ENCODE measurements at places on chromosomes 3 and 15. TPM values are rescaled to one million over a fixed set of nuclear protein-coding genes. Genes with fewer than 3 reads are reported as not detected.

DNA sequence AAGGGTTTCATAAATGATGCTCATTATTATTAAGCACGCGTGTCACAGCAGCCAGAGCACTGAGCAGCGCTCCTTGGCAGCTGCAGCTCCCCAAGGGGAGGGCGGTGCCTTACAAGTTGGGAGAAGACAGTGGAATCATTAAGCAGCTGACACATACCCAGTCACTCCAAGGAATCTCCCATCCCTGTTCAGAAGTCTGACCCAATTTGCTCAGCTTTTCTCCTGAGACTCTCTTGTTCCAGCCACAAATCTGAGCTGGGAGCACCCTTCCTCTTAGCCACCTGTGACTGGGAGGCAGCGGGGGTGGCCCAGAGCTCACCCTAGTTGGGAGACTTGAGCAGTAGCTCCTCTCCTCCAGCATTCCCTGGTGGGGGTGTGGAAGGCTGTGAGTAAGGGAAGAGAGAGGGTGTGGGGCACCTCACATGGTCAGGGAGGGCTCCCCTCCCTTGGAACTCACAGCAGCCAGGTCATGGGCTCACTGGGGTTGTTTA lies 64.3 kb downstream of the DUT start:
- H3K4me3 ChIP-seq = no peak overlapping the region
- H3K27me3 ChIP-seq = 0 out of 3 replicates have a peak, but pooled peaks cover under 1% of the 10 kb centered on the region
- no peak for DNase-seq
- no peaks in the 10 kb centered on the region for H3K4me1 ChIP-seq
- H3K36me3 ChIP-seq = no peaks in the 10 kb centered on the region

DNA sequence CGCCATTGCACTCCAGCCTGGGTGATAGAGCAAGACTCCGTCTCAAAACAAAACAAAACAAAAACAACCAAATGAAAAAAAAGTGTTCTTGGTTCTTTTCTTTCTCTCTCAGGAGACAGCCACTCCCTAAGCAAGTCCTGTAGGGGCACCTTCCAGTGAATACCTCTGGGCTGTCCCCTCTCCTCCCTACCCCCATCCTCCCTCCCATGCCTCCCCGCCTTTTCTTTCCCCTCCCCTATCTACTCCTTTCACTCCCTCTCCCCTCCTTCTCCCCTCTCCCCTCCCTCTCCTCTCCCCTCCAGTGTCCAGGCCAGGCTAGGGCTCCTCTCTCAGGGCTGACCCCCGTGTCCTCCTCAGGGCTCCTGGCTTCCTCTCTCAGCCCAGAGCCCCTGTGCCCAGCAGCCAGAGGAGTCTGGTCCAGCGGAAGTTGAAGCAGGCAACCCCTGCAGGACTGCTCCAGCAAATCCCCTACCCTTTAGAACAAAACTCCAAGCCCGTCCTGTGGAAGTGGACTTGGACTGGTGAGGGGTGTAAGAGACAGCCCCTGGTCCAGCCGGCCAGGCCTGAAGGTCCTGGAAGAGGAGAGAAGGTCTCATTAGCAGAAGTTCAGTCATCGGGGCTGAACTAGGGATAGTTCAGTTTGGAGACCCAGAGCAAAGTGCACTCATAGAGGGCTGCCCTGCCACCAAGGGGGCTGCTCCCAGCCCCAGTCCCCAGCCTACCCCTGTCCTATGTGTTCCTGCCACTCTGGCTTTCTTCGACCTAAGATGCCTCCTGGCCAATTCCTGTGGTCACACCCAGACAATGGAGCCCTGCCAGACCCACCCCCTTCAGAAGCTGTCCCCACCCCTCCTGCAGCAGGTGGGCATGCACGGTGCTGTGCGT lies 79.8 kb upstream of the IQSEC1 start:
- no peak overlapping the region for H3K27ac ChIP-seq
- no peak overlapping the region for H3K4me3 ChIP-seq
- no peaks in the 10 kb centered on the region for H3K27me3 ChIP-seq
- H3K36me3 ChIP-seq = no peaks in the 10 kb centered on the region
- H3K4me1 ChIP-seq = peaks cover 9% of the 10 kb centered on the region
- DNase-seq = no peak

DNA sequence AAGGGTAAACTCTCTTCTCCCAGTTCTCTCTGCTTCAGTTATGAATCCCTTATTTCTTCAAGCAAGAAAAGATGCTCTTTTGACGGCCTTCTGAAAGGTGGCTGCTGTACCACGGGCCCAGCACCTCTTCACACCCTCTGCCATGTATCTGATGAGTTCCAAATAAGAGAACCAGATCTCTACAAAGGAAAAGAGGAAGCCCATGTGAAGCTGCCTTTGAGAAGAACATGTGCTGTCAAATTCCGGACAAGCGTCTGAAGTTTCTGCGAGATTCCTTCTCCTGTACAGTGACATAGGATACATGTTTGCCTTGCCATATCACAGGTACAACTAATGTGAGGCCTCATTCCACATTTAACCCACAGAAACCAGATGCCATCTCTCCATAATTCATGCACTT lies 59.2 kb downstream of the SH3BP5 start:
- H3K4me3 ChIP-seq = no peak overlapping the region
- no peaks in the 10 kb centered on the region for H3K36me3 ChIP-seq
- H3K27ac ChIP-seq = no peak overlapping the region
- DNase-seq = no peak

GRCh38 chr3:9110802-9111201 lies 138.6 kb downstream of the SRGAP3 start:
- peaks cover 6% of the 10 kb centered on the region for H3K27me3 ChIP-seq
- H3K4me1 ChIP-seq = no peaks in the 10 kb centered on the region
- no peaks in the 10 kb centered on the region for H3K36me3 ChIP-seq
- H3K27ac ChIP-seq = no peak overlapping the region
- H3K4me3 ChIP-seq = no peak overlapping the region

DNA sequence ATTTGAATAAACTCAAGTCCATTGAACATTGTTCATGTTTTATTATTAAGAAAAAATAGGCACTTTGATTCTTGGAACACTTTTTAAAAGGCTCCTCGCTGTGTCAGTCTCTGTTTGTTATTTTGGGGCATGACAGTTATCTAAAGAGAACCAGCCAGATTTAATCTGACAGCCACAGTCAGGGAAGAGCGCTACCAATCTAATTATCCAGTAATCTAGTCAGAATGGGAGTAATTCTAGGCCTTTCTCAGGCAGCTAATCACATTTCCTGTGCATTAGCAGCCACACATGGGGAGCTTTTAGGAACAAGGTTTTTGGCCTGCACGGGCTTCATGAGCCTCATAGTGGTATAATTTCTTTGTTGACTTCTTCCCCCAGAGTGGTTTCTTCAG lies 362.2 kb downstream of the RBMS3 start:
- no peak overlapping the region for H3K27ac ChIP-seq
- DNase-seq = no peak
- H3K36me3 ChIP-seq = no peaks in the 10 kb centered on the region
- no peaks in the 10 kb centered on the region for H3K4me1 ChIP-seq
- no peaks in the 10 kb centered on the region for H3K27me3 ChIP-seq

DNA sequence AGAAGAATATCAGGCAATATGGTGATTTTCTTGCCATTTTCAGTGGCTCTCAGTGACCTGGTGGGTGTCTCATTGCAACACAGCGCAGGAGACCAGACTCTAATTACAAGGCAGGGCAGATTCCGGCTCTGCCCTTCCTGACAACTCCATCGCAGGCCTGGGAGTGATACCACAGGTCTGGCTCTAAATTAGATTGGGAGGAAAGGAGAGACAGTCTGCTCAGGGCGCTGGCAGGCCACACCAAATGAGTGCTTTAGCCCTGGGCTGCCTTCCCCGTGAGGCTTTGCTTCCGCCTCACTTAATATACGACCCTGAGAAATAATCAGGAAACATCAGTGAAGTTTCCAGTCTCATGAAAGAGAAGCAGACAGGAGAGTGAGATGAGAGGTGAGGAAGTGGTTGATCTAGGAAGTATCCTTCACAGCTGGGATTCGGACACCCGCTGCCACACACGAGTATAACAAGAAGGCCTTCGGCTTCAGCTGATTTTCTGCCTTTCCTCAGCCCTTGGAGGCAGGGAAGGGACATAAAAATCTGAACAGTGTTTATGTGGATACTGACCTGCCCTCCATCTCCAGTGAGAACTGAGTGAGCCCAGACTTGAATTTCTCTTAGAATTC lies 73.7 kb upstream of the PROK2 start:
- peaks cover 1% of the 10 kb centered on the region for H3K27me3 ChIP-seq
- no peak for DNase-seq
- no peak overlapping the region for H3K27ac ChIP-seq
- no peaks in the 10 kb centered on the region for H3K36me3 ChIP-seq

GRCh38 chr3:109278141-109278540 lies 38.2 kb downstream of the DPPA2 start:
- DNase-seq = no peak
- no peaks in the 10 kb centered on the region for H3K4me1 ChIP-seq
- no peaks in the 10 kb centered on the region for H3K36me3 ChIP-seq
- no peak overlapping the region for H3K27ac ChIP-seq

DNA sequence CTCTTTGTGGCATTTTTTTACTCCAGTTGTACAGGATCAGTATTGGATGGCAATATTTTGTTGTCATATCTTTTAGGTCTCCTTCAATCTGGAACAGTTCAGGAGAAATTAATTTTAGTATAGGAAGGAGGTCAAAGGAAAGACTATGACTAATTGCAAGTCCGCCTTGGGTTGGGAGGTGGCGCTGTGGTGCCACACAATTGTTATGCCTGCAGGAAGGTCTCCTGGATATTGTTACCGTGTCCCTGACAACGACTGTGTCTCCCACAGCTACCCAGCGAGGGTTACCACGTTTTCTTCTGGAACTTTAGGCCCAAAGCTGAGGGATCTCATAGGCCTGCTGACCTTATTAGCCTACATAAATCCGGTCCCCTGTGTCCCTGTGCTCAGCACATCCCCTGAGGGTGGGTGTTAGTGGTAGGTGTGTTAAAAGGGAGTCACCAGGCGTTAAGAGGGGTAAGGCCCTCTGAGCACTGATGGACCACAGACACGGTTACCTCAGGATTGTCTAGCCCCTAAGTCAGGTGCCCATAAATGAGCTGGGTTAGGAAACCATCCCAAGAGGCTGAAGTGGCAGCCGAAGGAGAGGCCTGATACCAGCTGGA lies 31.5 kb downstream of the KCNAB1 start:
- no peak overlapping the region for H3K4me3 ChIP-seq
- no peaks in the 10 kb centered on the region for H3K36me3 ChIP-seq
- no peaks in the 10 kb centered on the region for H3K4me1 ChIP-seq
- no peaks in the 10 kb centered on the region for H3K27me3 ChIP-seq
- no peak overlapping the region for H3K27ac ChIP-seq

DNA sequence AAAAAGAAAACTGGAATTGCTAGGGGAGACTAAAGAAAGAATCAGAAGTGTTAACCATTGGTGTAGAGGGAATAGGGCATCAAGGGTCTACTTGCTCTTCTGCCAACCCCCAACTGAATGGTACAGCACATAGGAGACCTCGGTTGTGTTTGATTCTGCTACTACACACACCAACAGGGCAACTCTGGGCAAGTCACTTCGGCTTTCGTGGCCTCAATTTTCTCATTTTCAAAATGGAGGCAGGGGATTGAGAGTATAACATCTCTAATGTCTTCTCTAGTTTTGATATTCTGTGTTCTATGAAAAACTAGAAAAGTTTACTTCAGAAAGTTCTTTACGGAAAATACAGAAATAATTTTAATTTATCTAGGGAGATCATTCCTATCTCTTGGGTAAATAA lies 120.3 kb upstream of the PHLDB2 start:
- H3K27ac ChIP-seq = peak overlapping the region; percentile 70
- peaks cover 73% of the 10 kb centered on the region for H3K4me1 ChIP-seq
- no peak for DNase-seq
- no peak overlapping the region for H3K4me3 ChIP-seq

- no peak overlapping the region for H3K4me3 ChIP-seq
- 0 out of 3 replicates have a peak, but pooled peaks cover 2% of the 10 kb centered on the region for H3K36me3 ChIP-seq
- H3K4me1 ChIP-seq = peaks cover 14% of the 10 kb centered on the region
- DNase-seq = no peak
Measured at GRCh38 chr3:138492980-138493675, 58.7 kb downstream of the ESYT3 start.

- no peak overlapping the region for H3K27ac ChIP-seq
- no peak overlapping the region for H3K4me3 ChIP-seq
- no peaks in the 10 kb centered on the region for H3K36me3 ChIP-seq
- H3K27me3 ChIP-seq = no peaks in the 10 kb centered on the region
- H3K4me1 ChIP-seq = no peaks in the 10 kb centered on the region
Measured at GRCh38 chr3:34260271-34261000, 462.0 kb downstream of the PDCD6IP start.

GRCh38 chr3:32595323-32595722 lies 24.7 kb upstream of the DYNC1LI1 start:
- H3K27me3 ChIP-seq = no peaks in the 10 kb centered on the region
- DNase-seq = no peak
- peaks cover 11% of the 10 kb centered on the region for H3K4me1 ChIP-seq
- H3K4me3 ChIP-seq = no peak overlapping the region

- H3K4me1 ChIP-seq = no peaks in the 10 kb centered on the region
- no peak for DNase-seq
- H3K4me3 ChIP-seq = no peak overlapping the region
- no peak overlapping the region for H3K27ac ChIP-seq
- H3K36me3 ChIP-seq = no peaks in the 10 kb centered on the region
Measured at GRCh38 chr3:167489571-167489970, 15.7 kb upstream of the SERPINI2 start.

- H3K36me3 ChIP-seq = no peaks in the 10 kb centered on the region
- DNase-seq = no peak
- H3K27ac ChIP-seq = no peak overlapping the region
Measured at GRCh38 chr15:92510163-92510882, 116.6 kb downstream of the ST8SIA2 start.

DNA sequence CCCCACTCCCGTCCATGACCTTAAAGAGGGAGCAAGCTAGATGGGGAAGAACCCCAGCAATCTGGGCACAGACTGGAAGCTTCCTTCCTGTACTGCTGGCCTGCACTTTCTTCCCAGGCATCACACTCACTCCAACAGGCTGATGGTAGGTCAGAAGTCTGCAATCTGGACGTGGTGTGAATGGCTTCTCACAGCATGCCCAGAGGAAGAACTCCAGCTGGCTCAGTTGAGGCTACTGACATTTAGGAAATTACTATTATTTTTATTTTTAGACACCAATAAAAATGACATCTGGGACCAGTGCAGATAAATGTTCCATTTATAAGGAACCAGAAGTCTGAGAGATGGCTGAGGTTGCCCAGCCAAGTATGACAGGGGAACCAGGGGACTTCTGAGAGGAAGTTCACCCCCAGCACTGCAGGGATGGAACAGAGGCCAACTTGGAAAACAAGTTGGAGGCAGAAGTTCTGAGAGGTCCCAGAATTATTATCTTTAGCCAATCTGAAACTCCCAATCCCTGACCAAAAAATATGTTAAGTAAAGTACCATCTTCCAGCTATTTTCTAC lies 163.8 kb upstream of the CTNNB1 start:
- no peak overlapping the region for H3K4me3 ChIP-seq
- peaks cover 8% of the 10 kb centered on the region for H3K4me1 ChIP-seq
- 0 out of 3 replicates have a peak, but pooled peaks cover 4% of the 10 kb centered on the region for H3K27me3 ChIP-seq
- H3K27ac ChIP-seq = no peak overlapping the region
- no peak for DNase-seq
- H3K36me3 ChIP-seq = no peaks in the 10 kb centered on the region

GRCh38 chr3:16300881-16301359 lies 35.9 kb downstream of the OXNAD1 start:
- no peaks in the 10 kb centered on the region for H3K4me1 ChIP-seq
- peaks cover 12% of the 10 kb centered on the region for H3K36me3 ChIP-seq

- peaks cover 22% of the 10 kb centered on the region for H3K36me3 ChIP-seq
- no peak overlapping the region for H3K4me3 ChIP-seq
- no peak overlapping the region for H3K27ac ChIP-seq
- H3K27me3 ChIP-seq = no peaks in the 10 kb centered on the region
Measured at GRCh38 chr3:123672429-123673146, 87.7 kb upstream of the HACD2 start.

The CCNB2 gene
- 80.9 TPM for total RNA-seq

The KLHL6 gene
- total RNA-seq = not detected

The LRTM1 gene
- not detected for total RNA-seq

The NR1I2 gene
- 10.9 TPM for total RNA-seq

The UQCRC1 gene
- total RNA-seq = 316 TPM

The TIGIT gene
- total RNA-seq = not detected

The CCR5 gene
- total RNA-seq = not detected

The CORO2B gene
- 0.35 TPM for total RNA-seq

The TMEM212 gene
- not detected for total RNA-seq

The CGNL1 gene
- 15.6 TPM for total RNA-seq

The SH2D7 gene
- total RNA-seq = not detected

All from HepG2 (cell line).